ENCODE measurements at places on chromosomes 6 and 20.

- DNase-seq: no peak
Observed at GRCh38 chr6:15510536-15511247, 152.1 kb downstream of the DTNBP1 start.

DNA sequence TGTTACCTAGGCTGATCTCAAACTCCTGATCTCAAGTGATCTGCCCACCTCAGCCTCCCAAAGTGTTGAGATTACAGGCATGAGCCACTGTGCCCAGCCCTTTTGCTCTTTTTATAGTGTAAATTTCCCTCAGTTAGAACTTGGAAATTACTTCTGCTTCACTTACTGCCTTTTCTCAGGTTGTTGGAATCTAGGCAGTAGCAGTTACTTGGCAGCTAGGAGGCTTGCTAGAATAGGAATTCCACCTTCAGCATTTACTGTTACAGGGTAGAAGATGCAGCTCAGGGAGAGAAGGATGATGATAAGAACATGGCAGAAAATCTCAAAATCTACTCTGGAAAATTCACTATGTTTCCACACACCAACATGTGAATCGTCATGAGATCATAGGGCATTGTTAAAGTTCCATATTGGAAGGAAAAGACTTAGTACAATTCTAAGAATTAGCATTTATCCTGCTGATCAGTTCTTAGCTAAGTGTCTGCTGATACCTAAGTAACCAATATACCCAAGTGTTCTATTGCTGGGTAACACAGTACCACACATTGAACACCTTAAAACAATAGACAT, 182.2 kb downstream of the SLC16A10 start:
- DNase-seq: no peak

DNA sequence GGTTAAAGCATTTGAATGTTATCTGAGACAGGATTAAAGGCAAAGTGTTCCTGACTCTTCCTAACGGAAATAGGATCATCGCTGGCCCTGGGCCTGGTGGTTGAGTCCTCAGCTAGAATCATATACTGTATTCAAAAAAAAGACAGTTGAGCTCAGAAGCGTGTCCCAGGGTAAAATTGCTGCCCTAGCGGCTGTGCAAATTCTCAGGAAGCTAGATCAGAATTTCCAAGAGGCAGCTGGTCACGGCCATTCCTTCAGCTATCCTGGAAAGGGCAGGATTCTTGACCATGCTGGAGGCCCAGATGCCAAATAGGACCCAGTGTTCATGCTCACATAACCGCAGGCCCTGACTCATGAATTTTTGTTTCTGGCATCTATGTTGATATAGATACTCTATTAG, 67.4 kb downstream of the STMND1 start:
- no peak for DNase-seq

GRCh38 chr6:33837971-33838665, 34.3 kb upstream of the MLN start:
- peak; percentile 91 for DNase-seq
